Stimulated activated CD4-positive, alpha-beta T cell treated with anti-CD3 and anti-CD28 coated beads, Interleukin-15, amount 100 ng/mL, for 1 hour (primary cell): ENCODE measurements at places on chromosomes 2 and 18.

- no peak for DNase-seq
Measured at GRCh38 chr2:2389215-2389614, 58.1 kb upstream of the MYT1L start.

DNA sequence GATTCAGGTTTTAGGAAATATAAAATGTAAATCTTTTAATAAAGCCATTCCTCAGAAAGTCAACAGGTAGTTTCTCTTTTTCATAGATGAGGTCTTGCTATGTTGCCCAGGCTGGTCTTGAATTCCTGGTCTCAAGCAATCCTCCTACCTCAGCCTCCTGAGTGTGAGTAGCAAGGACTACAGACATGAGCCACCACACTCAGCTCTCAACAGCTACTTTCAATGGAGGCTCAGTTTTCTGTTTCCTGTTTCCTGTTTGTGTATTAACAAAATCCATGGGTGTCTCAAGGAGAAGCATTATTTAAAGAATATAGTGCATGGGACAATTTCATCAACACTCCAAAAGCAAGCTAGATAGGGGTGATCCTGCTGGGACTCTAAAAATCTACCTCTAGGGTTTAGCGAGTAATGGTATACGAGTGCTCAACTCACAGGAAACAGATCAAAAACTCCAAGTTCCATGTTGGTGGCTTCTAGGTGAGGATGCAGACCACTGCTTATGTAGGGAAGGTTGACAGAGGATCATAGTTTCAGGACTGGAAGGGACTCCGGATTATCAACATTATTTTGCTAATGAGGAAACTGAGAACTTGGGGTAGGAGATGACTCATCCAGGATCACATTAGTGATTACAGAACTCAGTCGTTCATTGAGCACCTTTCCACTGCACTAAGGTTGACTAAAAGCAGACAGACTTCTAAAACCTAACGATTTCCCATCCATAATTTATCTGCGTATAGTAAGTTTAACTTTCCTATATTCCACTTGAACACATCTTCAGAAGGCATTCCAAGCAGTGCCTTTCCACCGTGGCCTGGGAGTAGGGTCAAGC lies 61.7 kb upstream of the WIPF1 start:
- no peak for DNase-seq

DNA sequence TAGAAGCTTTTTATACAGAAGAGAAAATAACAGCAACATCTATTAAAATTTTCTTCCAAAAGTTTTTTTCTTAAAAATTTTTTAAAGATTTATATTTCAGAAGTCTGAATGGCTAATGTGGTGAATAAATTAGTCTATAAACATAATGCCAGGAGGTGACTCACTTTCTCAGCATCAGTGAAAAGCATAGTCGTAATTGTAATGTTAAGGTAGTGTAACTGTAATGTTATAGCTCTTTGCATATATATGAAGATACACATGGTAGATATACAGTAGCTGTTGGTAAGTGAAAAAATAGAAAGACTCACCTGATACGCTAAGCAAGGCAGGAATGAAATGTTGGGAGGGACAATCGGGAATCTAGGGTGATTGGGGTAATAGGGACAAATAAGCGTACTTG lies 5.5 kb downstream of the TIMM21 start:
- DNase-seq = no peak

DNA sequence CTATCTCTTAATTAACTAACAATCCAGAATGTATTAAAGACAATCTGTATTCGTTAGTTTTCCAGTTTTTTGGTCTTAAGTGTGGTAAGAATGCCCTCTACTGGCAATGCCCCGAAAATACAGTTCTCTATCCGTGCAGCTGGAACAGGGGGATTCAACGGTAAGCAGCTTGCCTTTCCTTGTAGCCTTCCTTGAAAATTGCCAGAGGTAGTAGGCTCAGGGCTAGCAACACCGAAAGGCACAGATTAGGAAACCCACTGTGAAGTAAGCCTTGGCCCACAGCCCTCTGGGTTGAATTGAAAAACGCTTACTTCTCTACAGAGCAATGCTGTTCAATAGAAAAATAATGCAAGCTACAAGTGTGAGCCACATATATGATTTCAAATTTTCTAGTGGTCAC lies 17.1 kb upstream of the VPS4B start:
- DNase-seq = peak; percentile 5
